ENCODE measurements at places on chromosomes 12 and 14. TPM values are rescaled to one million over a fixed set of nuclear protein-coding genes. Genes with fewer than 3 reads are reported as not detected.

LRTM2 gene
- total RNA-seq, result not detected

DNA sequence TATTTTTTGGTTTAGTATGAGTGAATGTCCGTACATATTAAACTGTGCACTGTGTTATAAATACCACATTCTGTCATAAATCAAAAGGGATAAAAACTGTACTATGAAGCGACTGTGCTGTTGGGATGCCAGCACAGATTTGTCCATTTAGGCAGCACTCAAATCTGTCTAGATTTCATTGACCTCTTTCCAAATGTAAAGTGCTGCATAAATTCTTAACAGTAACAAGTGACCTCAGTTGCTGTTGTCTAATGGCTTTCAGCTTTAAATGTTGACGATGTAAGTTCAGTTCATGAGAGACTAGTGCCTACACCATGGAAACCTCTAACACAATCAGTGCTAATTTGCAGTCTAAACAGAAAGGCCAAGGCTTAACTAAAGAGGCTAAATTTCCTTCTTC lies 531.4 kb upstream of the LMO3 start:
- H3K36me3 ChIP-seq, result no peaks in the 10 kb centered on the region
- no peak overlapping the region for H3K27ac ChIP-seq

DNA sequence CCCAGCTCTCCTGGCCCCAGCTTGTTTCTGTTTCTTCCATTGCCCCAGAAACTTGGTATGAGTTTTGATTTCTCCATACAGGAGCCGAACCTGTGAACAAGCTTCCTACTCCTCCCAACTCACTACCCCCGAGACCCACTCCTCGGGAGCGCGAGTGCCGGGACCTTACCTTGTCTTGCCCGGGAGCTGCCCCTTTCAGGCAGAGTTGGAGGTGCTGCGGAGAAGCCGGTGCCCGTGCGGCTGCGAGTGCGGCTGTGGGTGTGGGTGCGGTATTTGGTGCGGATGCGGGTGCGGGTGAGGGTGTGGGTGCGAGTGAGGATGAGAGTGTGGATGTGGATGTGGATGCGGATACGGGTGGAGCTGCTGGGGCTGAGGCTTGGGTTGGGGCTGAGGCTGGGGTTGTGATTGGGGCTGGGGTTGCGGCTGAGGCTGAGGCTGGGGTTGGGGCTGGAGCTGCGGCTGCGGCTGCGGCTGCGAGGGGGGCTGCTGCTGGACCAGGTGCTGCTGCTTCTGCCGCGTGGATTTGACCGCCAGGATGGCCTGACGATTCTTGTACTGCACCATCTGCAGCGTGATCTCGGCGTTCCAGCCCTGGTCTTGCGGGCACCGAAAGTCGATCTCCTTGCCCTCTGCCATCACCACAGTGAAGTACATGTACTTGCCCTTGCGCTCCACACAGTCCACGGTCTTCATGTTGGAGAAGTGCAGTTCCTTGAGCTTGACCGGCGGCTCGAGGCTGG lies 1.1 kb downstream of the PHLDA1 start:
- no peaks in the 10 kb centered on the region for H3K36me3 ChIP-seq
- peak; percentile 32 for DNase-seq
- no peaks in the 10 kb centered on the region for H3K27me3 ChIP-seq
- H3K4me1 ChIP-seq, result peaks cover 5% of the 10 kb centered on the region

DNA sequence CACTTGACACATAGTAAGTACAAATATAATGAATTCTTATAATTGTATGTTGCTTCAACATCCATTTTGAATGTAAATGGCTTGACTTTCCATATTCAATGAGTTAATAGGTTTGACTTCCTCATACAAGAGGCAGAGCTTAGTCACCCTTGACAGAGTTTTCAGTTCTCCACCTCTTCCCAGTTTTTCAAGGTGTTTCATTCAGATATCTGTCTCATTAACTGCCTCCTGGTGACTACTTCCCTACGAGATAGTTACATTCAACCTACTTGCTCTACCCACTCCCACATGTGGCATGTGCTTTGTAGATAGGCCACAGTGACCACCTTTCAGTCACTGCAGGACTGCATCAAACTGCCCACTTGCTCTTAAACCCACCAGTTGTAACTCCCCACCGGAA lies 60.0 kb downstream of the MYF5 start:
- no peak overlapping the region for H3K4me3 ChIP-seq
- no peaks in the 10 kb centered on the region for H3K36me3 ChIP-seq
- DNase-seq, result no peak
- H3K27me3 ChIP-seq, result no peaks in the 10 kb centered on the region

GRCh38 chr14:94003397-94003796 lies 6.3 kb downstream of the CCDC197 start:
- H3K36me3 ChIP-seq, result no peaks in the 10 kb centered on the region
- no peak overlapping the region for H3K27ac ChIP-seq
- H3K27me3 ChIP-seq, result no peaks in the 10 kb centered on the region
- no peaks in the 10 kb centered on the region for H3K4me1 ChIP-seq

MYH6 gene
- 0.50 TPM for total RNA-seq

CISTR gene
- total RNA-seq, result not detected

EIF2S3B gene
- total RNA-seq, result 1.6 TPM

GRCh38 chr14:91135039-91135438 lies 21.2 kb downstream of the DGLUCY start:
- no peaks in the 10 kb centered on the region for H3K27me3 ChIP-seq
- H3K4me1 ChIP-seq, result no peaks in the 10 kb centered on the region
- no peak overlapping the region for H3K27ac ChIP-seq
- no peak for DNase-seq

- H3K27me3 ChIP-seq, result no peaks in the 10 kb centered on the region
- H3K27ac ChIP-seq, result no peak overlapping the region
- H3K4me3 ChIP-seq, result no peak overlapping the region
- no peaks in the 10 kb centered on the region for H3K36me3 ChIP-seq
- no peaks in the 10 kb centered on the region for H3K4me1 ChIP-seq
These were observed 196.8 kb downstream of the KIF26A start for GRCh38 chr14:104335176-104335575.

HVCN1 gene
- 10.5 TPM for total RNA-seq

ATP5MC2 gene
- 345 TPM for total RNA-seq

DNA sequence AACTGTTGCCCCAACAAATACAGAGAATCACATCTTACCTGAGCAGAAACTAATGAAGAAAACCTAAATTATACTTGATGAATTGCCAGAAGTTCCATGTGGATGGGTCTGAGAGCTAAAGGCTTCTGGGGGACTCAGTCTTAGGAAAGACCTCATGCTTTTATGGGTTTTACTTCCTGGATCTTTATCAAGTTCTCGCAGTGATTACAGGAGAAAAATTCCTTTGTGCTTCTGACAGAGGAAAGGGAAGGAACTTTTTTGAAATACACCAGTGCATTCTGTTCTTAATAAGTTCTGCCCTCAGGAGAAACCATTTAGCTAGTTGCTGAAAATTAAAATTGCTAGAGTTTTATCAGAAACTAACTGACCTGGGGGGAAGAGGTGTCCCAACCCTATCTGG lies 203.9 kb upstream of the KITLG start:
- no peaks in the 10 kb centered on the region for H3K27me3 ChIP-seq
- H3K4me3 ChIP-seq, result no peak overlapping the region
- no peaks in the 10 kb centered on the region for H3K36me3 ChIP-seq
- DNase-seq, result no peak
- no peaks in the 10 kb centered on the region for H3K4me1 ChIP-seq
- H3K27ac ChIP-seq, result no peak overlapping the region

GRCh38 chr12:54161481-54162437 lies 27.0 kb downstream of the SMUG1 start:
- H3K27ac ChIP-seq, result no peak overlapping the region
- DNase-seq, result no peak
- no peaks in the 10 kb centered on the region for H3K27me3 ChIP-seq
- H3K4me3 ChIP-seq, result no peak overlapping the region

DNA sequence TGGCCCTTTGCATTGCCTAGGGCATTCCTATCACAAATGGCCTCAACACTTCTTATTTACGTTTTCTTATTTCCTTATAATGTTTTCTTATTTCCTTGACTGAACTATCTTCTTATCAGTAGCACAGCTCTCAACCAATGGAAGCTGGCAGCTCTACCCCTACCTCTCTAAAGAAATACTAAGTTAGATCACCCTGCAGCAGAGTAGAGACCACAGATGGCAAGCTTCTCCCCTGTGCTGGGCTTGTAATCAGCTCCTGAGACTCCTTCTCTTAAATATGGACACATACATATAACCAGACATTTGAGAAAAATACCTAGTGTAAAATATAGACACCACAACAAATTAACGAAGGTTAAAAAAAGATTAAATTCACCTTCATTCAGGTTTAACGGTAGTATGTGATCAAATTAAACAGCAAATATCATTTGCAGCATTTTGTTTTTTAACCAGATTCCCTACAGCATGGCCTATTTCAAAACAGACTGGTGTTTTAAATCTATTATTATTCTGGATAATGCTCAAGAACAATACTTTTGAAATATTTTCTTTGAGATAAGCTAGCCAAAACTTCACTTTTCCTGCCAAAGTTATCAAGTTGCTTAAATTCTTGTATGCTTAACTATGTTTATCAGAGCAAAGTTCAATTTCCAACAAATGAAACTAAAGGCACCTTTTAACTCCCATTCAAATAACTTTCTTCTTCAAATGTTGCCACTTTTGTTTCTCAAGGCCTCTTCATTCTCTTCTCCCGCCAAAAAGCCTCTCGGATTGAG lies 54.3 kb downstream of the SLC41A2 start:
- H3K27ac ChIP-seq, result no peak overlapping the region
- DNase-seq, result no peak
- no peak overlapping the region for H3K4me3 ChIP-seq
- H3K4me1 ChIP-seq, result no peaks in the 10 kb centered on the region
- no peaks in the 10 kb centered on the region for H3K36me3 ChIP-seq

KLHL33 gene
- total RNA-seq, result 0.69 TPM

GRCh38 chr12:116969615-116970585 lies 59.1 kb downstream of the FBXW8 start:
- DNase-seq, result peak; percentile 76
- H3K27ac ChIP-seq, result no peak overlapping the region
- no peak overlapping the region for H3K4me3 ChIP-seq

DNA sequence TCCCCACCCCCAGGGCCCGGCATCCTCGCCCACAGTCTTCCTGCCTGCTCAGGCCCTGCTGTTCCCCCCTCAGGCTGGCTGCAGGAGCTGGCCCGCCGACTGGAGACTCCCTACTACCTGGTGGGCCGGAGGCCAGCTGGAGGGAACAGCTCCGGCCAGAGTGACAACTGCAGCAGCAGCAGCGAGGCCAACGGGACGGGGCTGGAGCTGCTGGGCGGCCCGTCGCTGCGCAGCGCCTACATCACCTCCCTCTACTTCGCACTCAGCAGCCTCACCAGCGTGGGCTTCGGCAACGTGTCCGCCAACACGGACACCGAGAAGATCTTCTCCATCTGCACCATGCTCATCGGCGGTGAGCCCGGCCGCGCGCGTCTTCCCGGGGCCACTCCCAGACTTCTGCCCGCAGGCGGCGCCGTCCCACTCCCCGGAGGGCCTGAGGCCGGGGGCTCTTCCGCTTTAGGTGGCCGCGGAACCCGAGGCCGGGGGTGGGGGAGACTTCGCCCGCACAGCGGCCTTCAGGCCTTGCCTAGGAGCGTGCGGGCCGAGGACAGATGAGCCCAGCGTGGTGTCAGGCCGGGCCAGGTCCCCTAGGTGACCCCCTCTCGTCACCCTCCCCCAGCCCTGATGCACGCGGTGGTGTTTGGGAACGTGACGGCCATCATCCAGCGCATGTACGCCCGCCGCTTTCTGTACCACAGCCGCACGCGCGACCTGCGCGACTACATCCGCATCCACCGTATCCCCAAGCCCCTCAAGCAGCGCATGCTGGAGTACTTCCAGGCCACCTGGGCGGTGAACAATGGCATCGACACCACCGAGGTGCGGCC lies 10.2 kb downstream of the KCNH3 start:
- H3K4me3 ChIP-seq, result peak overlapping the region; percentile 28
- DNase-seq, result no peak
- no peaks in the 10 kb centered on the region for H3K36me3 ChIP-seq
- peaks cover 9% of the 10 kb centered on the region for H3K4me1 ChIP-seq

DNA sequence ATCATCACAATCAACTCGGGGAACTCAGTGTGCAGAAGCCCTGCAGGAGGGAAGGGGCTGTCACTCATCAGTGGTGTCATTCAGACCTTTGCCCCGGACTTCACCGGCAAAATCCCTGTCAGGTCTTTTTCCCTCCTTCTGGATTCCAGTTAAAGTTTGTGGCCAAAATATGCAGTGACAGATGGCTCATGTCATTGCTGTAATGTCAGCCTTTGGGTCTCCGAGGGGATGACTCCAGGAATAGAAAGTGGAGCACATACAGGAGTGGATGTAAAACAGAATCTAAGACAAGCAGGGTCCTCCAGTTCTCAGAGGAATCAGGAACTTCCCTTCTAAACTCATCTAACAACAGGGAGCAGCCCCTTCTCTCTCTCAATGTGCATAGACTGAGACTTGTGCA lies 130.3 kb upstream of the RASSF8 start:
- no peaks in the 10 kb centered on the region for H3K36me3 ChIP-seq
- H3K4me1 ChIP-seq, result no peaks in the 10 kb centered on the region
- no peak overlapping the region for H3K27ac ChIP-seq
- H3K27me3 ChIP-seq, result no peaks in the 10 kb centered on the region
- DNase-seq, result no peak
- H3K4me3 ChIP-seq, result no peak overlapping the region

DNA sequence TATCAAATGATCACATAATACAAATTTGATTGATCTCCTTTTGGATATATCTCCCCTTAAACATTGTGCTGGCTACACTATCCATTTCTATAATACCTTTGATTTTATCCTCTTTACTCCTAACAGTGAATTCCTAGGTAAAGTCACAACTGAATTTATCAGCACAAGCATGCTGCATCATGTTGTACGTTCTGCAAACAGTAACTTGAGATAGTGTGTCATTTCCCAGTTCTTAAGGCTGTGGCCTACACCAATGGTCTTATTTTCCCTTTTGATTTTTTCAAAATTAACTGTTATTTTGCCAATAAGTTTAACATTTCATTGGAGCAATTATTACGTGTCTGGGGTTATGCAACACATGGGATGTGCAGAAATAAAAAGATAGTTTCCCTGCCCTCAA lies 24.8 kb downstream of the PRKCH start:
- no peak overlapping the region for H3K27ac ChIP-seq
- no peaks in the 10 kb centered on the region for H3K27me3 ChIP-seq
- no peaks in the 10 kb centered on the region for H3K4me1 ChIP-seq
- no peak for DNase-seq
- H3K4me3 ChIP-seq, result no peak overlapping the region

PPM1H gene
- 45.4 TPM for total RNA-seq

- no peaks in the 10 kb centered on the region for H3K27me3 ChIP-seq
- H3K4me1 ChIP-seq, result peaks cover 14% of the 10 kb centered on the region
- peak; percentile 92 for DNase-seq
These were observed at the start of gene SUSD6 for GRCh38 chr14:69611172-69612013. SUSD6 (plus strand) TSS chr14:69611596; CDS start chr14:69658593, 46,997 bp downstream.

- no peak overlapping the region for H3K4me3 ChIP-seq
- no peaks in the 10 kb centered on the region for H3K27me3 ChIP-seq
- no peaks in the 10 kb centered on the region for H3K36me3 ChIP-seq
- no peaks in the 10 kb centered on the region for H3K4me1 ChIP-seq
- H3K27ac ChIP-seq, result no peak overlapping the region
These were observed 180.1 kb downstream of the C12orf50 start for GRCh38 chr12:87849074-87849473.

GRCh38 chr14:95769976-95770375 lies 56.1 kb upstream of the TCL1A start:
- H3K36me3 ChIP-seq, result no peaks in the 10 kb centered on the region
- no peak overlapping the region for H3K27ac ChIP-seq
- DNase-seq, result no peak
- H3K4me1 ChIP-seq, result no peaks in the 10 kb centered on the region
- no peak overlapping the region for H3K4me3 ChIP-seq

- H3K36me3 ChIP-seq, result no peaks in the 10 kb centered on the region
- no peak overlapping the region for H3K4me3 ChIP-seq
- no peak for DNase-seq
- H3K4me1 ChIP-seq, result no peaks in the 10 kb centered on the region
- H3K27me3 ChIP-seq, result no peaks in the 10 kb centered on the region
These were observed 12.8 kb downstream of the ADGRD1 start for GRCh38 chr12:130966443-130967030.

EID3 gene
- 10.1 TPM for total RNA-seq
